Activated CD8-positive, alpha-beta memory T cell treated with anti-CD3 and anti-CD28 coated beads for 48 hours (primary cell): ENCODE measurements at places on chromosomes 4 and X.

DNA sequence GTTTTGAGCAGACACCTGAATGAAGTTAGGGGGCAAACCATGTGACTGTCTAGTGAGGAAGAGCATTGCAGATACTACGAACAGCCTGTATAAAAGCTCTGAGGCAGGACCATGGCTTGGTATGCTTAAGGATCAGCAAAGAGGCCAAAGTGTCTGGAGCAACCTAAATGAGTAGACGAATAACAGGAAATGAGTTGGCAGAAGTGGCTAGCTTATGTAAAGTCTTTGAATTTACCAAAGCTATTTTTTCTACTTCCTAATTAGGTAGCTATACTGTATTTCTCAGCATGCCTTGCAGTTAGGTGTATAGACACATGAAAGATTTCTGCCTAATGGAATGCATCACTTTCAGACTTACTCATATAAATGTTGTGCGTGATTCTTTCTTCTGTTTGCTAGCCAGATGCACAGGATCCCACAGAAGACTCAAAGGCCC lies 9.3 kb upstream of the GPRIN3 start:
- no peak for DNase-seq

GRCh38 chr4:83618431-83618830 lies 82.5 kb downstream of the GPAT3 start:
- no peak for DNase-seq

DNA sequence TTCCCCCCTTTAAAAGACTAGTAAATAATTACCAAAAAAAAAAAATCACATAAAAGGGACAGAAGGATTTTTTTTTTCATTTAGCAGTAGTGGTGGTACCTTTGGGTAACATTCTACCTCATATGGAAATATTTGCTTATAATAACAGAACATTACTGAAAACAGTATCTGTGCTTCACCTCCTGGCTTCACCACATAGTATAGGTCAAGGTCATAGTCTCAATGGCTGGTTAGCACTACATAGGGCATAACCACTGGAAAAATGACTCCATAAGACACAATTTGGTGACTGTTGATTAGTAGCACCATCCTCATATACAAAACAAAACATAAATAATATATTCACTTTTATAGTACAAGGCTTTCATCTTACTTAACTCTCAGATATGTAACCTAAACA lies 34.7 kb downstream of the MANBA start:
- DNase-seq: no peak

DNA sequence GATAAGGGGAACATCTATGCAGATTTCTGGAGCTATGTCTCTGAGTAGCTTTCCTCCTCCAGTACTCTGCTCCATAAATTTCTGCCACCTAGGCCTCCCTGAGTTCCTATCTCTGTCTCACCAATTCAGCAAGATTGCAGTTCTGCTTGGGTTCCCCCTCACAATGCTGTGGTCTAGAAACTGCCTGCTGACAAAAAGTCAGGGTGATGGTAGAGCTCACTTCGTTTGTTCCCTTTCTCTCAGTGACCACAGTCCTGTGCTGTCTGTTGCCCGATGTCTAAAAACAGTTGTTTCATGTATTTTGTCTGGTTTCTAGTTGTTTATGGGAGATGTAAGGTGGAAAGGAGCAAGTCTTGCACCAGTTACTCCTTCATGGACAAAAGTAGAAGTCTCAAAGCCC lies 41.1 kb downstream of the AMMECR1 start:
- DNase-seq: no peak

DNA sequence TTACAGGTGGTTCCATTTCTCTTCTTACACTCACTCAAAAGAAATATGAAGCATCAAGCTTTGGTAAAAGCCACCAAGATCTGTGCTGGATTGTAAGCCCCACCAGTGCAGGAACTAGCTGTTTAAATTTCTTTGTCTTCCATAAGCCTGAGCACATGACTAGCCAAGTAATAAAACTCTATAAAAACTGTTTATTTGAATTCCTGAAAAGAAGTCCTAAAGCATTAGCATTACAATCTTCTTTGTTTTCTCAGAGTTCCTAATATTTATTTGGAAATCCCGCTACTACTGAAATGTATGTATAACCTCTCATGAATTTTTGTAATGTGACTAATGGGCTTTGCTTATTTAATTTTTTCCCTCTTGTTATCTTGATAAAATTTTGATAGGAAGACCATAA lies 65.9 kb downstream of the IQCM start:
- no peak for DNase-seq

GRCh38 chr4:57490520-57491255 lies 380.5 kb upstream of the IGFBP7 start:
- no peak for DNase-seq

GRCh38 chrX:155819525-155819924 lies 61.6 kb upstream of the VAMP7 start:
- DNase-seq: no peak

DNA sequence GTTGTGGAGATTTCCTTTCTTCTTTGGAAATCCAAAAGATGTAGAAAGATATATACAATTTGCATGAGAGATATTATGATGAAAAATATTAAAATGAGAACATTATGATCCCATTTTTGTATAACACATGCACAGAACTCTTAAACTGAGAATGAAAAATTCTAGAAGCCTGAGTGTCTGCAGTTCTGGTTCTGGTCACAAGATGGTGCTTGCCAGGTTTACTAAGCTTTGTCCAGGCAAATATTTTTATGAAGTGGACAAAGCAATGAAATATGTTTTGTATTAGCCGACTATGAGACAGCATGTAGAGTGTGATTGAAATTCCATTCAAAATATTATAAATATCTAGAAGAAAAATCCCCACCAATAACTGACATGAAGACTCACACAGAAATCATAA lies 2.2 kb downstream of the PWWP3B start:
- no peak for DNase-seq
